MG63 (cell line): ENCODE measurements at places on chromosomes 3 and 15. TPM values are rescaled to one million over a fixed set of nuclear protein-coding genes. Genes with fewer than 3 reads are reported as not detected.

Gene P3H2
- total RNA-seq: 233 and 357 TPM in 2 replicates

Gene SV2B
- not detected in 2 replicates for total RNA-seq

Gene CAND2
- 0.23 TPM in 1 of 2 replicates, not detected in the other for total RNA-seq

Gene CTXN2
- not detected in 2 replicates for total RNA-seq

Gene CYP19A1
- total RNA-seq: 0.69 TPM in 1 of 2 replicates, not detected in the other

Gene SCG5
- not detected in 2 replicates for total RNA-seq

Gene FES
- total RNA-seq: 10.5 and 13.7 TPM in 2 replicates

Gene OXTR
- 0.03 and 0.15 TPM in 2 replicates for total RNA-seq

Gene SLCO2A1
- total RNA-seq: 0.02 and 0.72 TPM in 2 replicates

Gene PRKCD
- 3.2 and 6.8 TPM in 2 replicates for total RNA-seq

Gene CKMT1B
- total RNA-seq: not detected in 2 replicates

Gene VPS39
- total RNA-seq: 8.7 and 16.3 TPM in 2 replicates
